ENCODE measurements at places on chromosomes 5 and 9. TPM values are rescaled to one million over a fixed set of nuclear protein-coding genes. Genes with fewer than 3 reads are reported as not detected.
A peak's percentile ranks its signal among the peaks of the same experiment; 100 is the strongest.

Gene SARDH
- total RNA-seq: 34.4 TPM

DNA sequence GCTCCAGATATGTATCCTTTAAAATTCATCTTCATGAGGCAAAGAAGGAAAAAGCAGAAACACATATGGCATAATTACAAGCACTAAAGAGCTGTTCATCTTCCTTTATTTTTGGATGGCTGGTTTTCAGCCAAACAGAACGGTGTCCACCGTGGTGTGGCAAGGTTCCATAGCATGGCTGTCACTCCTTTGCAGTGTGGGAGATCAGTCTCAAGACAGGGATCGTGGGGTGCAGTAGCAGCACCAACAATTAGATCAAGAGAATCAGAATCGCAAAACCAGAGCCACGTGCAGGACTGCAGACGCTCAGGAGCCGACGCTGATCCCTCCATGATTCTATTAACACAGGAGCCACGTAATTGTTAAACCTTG lies 79.5 kb downstream of the SEMA4D start:
- no peak for DNase-seq
- peak overlapping the region; percentile 9 for H3K4me3 ChIP-seq
- H3K36me3 ChIP-seq: peaks cover 18% of the 10 kb centered on the region
- H3K4me1 ChIP-seq: peaks cover 29% of the 10 kb centered on the region
- no peaks in the 10 kb centered on the region for H3K27me3 ChIP-seq

- no peak for DNase-seq
- peaks cover 6% of the 10 kb centered on the region for H3K27me3 ChIP-seq
Observed at GRCh38 chr5:43422143-43422542, 10.0 kb upstream of the CCL28 start.

DNA sequence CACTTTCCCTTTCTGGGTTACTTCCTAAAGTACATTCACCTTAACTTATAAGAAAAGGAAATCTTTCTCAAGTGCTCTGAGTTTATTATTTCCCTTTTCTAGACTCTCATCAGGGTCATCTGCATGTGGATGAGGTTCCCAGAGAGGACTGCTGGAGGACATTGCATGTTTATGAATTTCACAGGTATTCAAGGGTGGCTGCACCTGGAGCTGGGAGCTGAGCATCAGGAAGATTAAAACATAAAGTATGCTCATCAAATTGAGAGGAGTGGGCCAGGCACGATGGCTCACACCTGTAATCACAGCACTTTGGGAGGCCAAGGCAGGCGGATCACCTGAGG lies 34.7 kb upstream of the PLIN2 start:
- no peaks in the 10 kb centered on the region for H3K36me3 ChIP-seq
- DNase-seq: no peak
- H3K27ac ChIP-seq: peak overlapping the region; percentile 85
- H3K4me1 ChIP-seq: peaks cover 12% of the 10 kb centered on the region

DNA sequence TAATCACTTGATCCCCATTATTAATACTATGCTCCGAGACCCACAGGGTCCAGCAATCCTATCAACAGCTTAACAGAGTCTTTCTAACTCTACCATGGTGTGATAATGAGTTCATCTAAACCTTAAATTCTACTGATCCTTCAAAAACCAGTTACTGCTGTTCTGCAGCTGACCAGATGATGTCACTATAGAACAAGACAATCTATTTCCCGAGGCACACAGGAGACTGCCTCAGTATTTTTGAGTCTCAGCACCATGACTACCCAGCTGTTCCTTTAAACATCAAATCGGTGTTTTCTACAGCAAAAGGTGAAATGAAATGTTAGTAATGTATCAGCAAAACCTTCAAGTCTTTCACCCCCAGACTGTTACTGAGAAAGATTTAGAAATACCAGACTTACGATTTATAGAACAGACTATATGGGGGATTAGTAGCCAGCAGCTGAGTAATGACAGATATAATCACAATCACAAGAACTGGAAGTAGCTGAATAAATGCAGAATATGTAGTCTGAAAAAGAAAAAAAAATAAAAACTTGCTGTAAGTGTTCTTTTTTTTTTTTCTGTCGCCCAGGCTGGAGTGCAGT lies 16.9 kb downstream of the DNAJC18 start:
- no peak overlapping the region for H3K4me3 ChIP-seq
- no peaks in the 10 kb centered on the region for H3K36me3 ChIP-seq
- no peaks in the 10 kb centered on the region for H3K4me1 ChIP-seq
- no peak overlapping the region for H3K27ac ChIP-seq

- H3K36me3 ChIP-seq: peaks cover 2% of the 10 kb centered on the region
- no peaks in the 10 kb centered on the region for H3K4me1 ChIP-seq
- no peak for DNase-seq
- H3K27ac ChIP-seq: no peak overlapping the region
Observed at GRCh38 chr5:157471709-157472108, 11.7 kb downstream of the NIPAL4 start.

GRCh38 chr5:133370904-133371303 lies 241.4 kb downstream of the FSTL4 start:
- H3K36me3 ChIP-seq: no peaks in the 10 kb centered on the region
- no peak overlapping the region for H3K4me3 ChIP-seq
- peaks cover 36% of the 10 kb centered on the region for H3K27me3 ChIP-seq
- H3K4me1 ChIP-seq: no peaks in the 10 kb centered on the region
- no peak overlapping the region for H3K27ac ChIP-seq

Gene FSTL4
- total RNA-seq: not detected

DNA sequence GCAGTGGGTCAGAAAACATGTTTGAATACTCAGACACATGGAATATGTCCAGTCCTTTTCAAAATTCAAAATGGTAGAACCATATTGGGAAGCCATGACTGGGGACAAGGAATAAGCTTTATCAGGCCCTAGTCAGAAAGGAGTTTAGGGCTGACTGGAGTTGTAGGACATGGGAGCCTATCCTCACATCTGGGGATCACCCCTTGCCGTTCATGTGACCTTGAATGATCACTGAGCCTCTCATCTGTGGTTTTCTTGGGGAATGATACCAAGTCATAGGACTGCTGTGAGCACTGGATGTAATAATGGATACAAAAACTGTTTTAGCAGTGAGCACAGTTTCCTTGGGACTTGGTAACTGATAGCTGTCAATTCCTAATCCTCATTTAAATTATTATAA lies 84.7 kb downstream of the IQGAP2 start:
- DNase-seq: no peak
- H3K27me3 ChIP-seq: no peaks in the 10 kb centered on the region
- no peaks in the 10 kb centered on the region for H3K36me3 ChIP-seq
- H3K27ac ChIP-seq: no peak overlapping the region
- no peak overlapping the region for H3K4me3 ChIP-seq

Gene OGN
- total RNA-seq: 0.15 TPM

- no peak overlapping the region for H3K27ac ChIP-seq
- H3K4me1 ChIP-seq: peaks cover 5% of the 10 kb centered on the region
- DNase-seq: no peak
- no peaks in the 10 kb centered on the region for H3K27me3 ChIP-seq
Observed at GRCh38 chr5:172868924-172869591, 35.0 kb downstream of the ERGIC1 start.

GRCh38 chr9:1580215-1580614 lies 434.9 kb upstream of the SMARCA2 start:
- no peak overlapping the region for H3K27ac ChIP-seq
- H3K36me3 ChIP-seq: no peaks in the 10 kb centered on the region
- no peak overlapping the region for H3K4me3 ChIP-seq
- no peak for DNase-seq
- H3K27me3 ChIP-seq: no peaks in the 10 kb centered on the region

Gene TLX3
- not detected for total RNA-seq

DNA sequence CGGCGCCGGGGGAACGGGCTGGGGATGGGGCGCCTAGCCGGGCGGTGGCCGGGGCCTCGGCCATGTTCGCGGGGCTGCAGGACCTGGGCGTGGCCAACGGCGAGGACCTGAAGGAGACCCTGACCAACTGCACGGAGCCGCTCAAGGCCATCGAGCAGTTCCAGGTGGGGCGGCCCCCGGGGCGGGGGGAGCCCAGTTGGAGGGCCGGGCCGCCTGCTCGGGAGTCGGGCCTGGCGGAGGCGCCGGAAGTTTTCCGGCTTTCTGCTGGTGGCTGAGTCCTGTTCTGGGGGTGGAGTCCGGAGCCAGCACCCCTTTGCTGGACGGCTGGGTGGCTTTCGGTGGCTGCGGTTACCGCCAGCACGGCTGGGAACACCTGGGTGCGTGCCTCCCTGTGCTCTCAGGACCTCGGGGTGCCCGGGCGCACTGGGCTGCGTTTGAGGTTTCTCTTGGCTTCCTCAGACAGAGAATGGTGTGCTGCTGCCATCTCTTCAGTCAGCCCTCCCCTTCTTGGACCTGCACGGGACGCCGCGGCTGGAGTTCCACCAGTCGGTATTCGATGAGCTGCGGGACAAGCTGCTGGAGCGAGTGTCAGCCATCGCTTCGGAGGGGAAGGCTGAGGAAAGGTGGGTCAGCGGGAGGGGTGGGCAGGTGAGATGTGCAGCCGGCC lies 454 bp downstream of the NELFB start:
- peaks cover 4% of the 10 kb centered on the region for H3K4me1 ChIP-seq
- peak; percentile 13 for DNase-seq
- no peaks in the 10 kb centered on the region for H3K27me3 ChIP-seq

- no peak for DNase-seq
- H3K4me1 ChIP-seq: no peaks in the 10 kb centered on the region
- no peak overlapping the region for H3K4me3 ChIP-seq
- no peaks in the 10 kb centered on the region for H3K36me3 ChIP-seq
- H3K27ac ChIP-seq: no peak overlapping the region
Observed at GRCh38 chr9:137506702-137507171, 43.5 kb downstream of the PNPLA7 start.

DNA sequence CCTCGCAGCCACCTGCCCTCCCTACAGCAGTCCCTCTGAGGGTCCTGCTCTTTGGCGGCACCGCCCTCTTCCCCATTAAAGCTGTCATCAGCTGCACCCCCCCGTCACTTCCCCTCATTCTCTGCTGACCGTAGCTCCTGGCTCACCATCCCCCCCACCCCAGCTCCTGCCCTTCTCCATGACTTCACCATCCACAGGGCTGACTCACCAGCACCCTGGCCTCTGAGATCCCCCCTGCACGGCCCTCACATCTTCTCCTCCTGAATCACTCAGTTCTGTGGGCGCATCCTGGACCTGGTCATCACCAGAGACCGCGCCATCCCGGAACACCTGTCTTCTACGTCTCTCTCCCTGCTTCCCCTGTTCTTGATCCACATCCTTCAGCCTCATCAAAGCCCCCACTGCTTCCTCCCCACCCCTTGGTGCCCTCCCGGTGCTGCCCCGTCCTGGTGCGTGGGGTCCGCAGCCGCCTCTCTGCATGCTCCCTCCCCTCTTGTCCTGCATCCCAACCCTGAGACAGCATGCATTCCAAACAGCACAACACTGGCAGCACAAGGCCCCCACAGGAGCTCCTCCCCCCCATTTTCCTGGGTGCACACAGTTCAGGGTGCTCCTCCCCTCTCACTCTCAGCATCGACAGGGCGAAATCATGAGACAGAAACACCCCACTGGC lies 12.9 kb downstream of the FLT4 start:
- no peak for DNase-seq
- no peak overlapping the region for H3K27ac ChIP-seq
- H3K36me3 ChIP-seq: no peaks in the 10 kb centered on the region
- H3K4me3 ChIP-seq: no peak overlapping the region
- no peaks in the 10 kb centered on the region for H3K4me1 ChIP-seq

All from T-cell (primary cell).